ENCODE measurements at places on chromosomes 5 and 9. TPM values are rescaled to one million over a fixed set of nuclear protein-coding genes. Genes with fewer than 3 reads are reported as not detected.

PCDHA9 gene
- total RNA-seq = not detected

C5orf15 gene
- 36.8 TPM for total RNA-seq

NEUROG1 gene
- not detected for total RNA-seq

KIF27 gene
- 2.6 TPM for total RNA-seq

LOX gene
- not detected for total RNA-seq

FOXD4L4 gene
- 0.15 TPM for total RNA-seq

SYNPO gene
- total RNA-seq = 0.04 TPM

CCDC192 gene
- total RNA-seq = not detected

OR2S2 gene
- total RNA-seq = not detected

CKMT2 gene
- total RNA-seq = not detected

ADRA1B gene
- not detected for total RNA-seq

C1QTNF3 gene
- total RNA-seq = 5.4 TPM

PCDHGA7 gene
- 0.06 TPM for total RNA-seq

C9orf50 gene
- not detected for total RNA-seq

ROPN1L gene
- total RNA-seq = 0.66 TPM

AQP7 gene
- 0.42 TPM for total RNA-seq

ASTN2 gene
- 3.3 TPM for total RNA-seq

IL7R gene
- total RNA-seq = 203 TPM

KIF4B gene
- total RNA-seq = 0.32 TPM

CHSY3 gene
- not detected for total RNA-seq

GBGT1 gene
- 7.2 TPM for total RNA-seq

PCDHGA11 gene
- total RNA-seq = 0.09 TPM

SLC45A2 gene
- total RNA-seq = not detected

BARHL1 gene
- not detected for total RNA-seq

PCDHB7 gene
- total RNA-seq = not detected

SLC6A18 gene
- not detected for total RNA-seq

COL15A1 gene
- 0.82 TPM for total RNA-seq

INSL4 gene
- total RNA-seq = not detected

PCDHGA10 gene
- 0.06 TPM for total RNA-seq

ASPN gene
- total RNA-seq = not detected

PTPDC1 gene
- total RNA-seq = 5.8 TPM

GABRP gene
- total RNA-seq = not detected

FBP2 gene
- not detected for total RNA-seq

LCN2 gene
- not detected for total RNA-seq

SOHLH1 gene
- total RNA-seq = not detected

GAS1 gene
- total RNA-seq = not detected

WDR38 gene
- total RNA-seq = not detected

HMGCR gene
- 47.3 TPM for total RNA-seq

CD14 gene
- 0.32 TPM for total RNA-seq

FOXD4L5 gene
- total RNA-seq = 0.13 TPM

PRR16 gene
- total RNA-seq = not detected

MEF2C gene
- total RNA-seq = 0.77 TPM

Data from activated T-helper 17 cell treated with anti-CD3 and anti-CD28 coated beads, Interleukin-2, amount 50 U/mL, for 72 hours (primary cell).